Fibroblast of upper back skin (primary cell): ENCODE measurements at places on chromosomes 12 and 14.

DNA sequence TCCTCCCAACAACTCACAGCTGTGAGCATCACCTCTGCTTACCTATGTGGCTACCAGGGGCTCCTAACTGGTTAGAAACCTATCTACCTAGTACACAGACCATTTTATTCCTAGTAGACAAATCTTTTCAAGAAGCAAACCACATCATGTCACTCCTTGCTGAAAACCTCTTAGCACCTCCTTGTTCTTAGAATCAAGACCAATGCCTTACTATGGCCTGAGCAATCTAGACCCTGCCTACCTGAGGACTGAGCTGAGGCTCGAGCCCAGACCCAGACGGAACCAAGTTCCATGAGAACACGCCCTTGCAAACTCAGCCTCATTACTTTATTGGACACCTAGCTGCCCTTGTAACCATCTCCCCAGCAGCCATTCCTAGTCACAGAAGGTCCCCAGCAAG, 32.6 kb downstream of the CMKLR1 start:
- DNase-seq: no peak

GRCh38 chr12:108403952-108404351, 64.8 kb upstream of the CMKLR1 start:
- no peak for DNase-seq

DNA sequence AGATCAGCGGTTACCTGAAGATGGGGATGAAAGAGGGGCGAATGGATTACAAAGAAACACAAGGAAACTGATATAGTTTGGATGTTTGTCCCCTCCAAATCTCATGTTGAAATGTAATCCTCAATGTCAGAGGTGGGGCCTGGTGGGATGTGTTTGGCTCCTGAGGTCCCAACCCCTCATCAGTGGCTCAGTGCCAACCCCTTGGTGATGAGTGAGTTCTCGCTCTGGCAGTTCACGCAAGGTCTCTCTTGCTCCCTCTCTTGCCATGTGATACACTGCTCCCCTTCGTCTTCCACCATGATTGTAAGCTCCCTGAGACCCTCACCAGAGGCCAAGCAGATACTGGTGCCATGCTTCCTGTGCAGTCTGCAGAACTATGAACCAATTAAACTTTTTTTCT, 28.0 kb downstream of the ITGA7 start:
- DNase-seq: no peak

DNA sequence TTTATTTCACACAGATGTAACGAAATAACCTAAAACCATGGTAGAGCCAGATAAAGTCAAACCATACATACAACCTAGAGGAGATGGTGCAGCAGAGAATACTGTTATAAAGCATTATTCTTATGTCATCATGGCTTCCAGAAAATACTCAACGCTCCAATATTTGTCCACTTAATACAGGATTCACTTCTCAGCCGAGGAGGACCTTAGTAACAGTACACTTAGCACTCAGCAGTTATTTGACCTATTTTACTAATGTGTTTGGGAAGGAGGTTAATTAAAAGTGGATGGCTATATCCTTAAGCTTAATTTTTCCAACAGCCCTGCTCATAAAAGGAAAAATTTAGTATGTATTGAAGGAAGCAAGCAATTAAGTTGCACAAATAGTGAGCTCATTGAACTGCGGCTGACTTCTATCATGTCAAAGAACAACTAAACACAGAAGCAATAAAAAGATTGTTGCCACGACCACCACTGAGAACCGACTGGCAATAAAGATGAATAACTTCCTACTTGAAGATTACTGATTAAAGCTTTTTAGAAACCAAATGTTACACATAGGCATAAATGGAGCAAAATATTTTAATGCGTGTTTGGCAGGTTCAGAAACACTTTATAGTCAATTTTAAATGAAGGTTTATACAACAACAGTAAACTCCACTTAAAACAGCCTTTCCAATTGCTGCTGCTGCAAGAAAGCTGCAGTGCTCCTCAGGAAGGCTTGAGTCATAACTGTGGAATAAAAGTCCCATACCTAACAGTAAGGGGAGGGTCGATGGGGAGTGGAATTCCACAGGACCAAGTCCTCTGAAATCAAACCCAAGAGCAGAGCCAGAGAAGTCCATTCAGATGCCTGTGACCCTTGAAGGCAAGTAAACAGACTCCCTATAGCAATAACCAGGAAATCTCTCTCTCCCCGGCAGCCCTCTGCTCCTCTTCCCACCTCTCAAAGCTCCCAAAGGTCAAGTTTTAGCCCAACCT, 218.9 kb upstream of the CDKN3 start:
- DNase-seq: peak; percentile 37

DNA sequence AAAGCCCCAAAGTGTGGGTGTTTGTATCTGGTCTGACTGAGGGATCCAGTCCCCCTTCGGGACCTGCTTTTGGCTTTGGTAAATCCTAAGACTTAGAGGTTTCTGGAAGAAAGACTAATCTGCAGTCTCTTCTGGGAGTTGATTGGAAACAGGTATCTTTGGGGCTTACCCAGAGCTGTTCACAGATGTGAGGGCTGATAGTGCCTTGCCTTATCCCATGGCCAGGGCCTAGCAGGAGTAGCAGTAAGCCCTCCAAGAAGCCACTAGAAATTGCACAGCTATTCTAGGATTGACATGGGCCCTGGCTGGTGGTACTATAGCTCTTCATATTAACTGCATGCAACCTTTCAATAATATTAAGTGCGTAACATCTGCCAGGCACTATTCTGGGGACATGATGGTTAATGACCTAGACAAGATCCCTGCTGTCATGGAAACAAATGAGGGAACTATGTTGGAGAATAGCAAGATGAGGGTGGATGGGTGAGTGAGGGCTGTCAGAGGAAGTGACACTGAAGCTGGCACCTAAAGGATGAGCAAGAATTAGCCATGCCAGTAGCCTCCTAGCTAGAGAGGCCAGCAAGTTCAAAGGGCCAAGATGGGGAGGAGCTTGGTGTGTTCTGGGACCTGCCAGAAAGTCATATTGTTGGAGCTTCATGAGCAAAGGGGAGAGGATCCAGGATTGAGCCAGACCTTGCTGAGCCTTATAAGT, 71.7 kb downstream of the CRADD start:
- DNase-seq: no peak

DNA sequence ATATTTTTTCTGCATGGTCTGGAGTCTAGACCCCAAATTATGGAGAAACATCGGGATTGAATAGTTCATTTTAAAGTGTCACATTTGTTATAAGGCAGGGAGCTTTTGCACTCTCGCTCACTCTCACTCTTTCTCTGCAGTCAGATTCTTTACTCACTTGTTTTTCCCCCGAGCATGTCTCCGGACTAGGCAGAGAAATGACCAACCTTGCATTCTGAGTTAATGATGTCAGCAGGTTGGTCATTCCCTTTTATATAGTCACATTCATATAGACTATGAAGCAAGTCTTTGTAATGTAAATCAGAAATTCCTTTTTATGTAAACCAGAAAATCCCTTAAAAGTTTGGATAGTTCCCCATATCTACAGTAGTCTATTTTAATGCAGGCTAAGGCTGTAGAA, 4.1 kb downstream of the C12orf75 start:
- DNase-seq: peak; percentile 87

DNA sequence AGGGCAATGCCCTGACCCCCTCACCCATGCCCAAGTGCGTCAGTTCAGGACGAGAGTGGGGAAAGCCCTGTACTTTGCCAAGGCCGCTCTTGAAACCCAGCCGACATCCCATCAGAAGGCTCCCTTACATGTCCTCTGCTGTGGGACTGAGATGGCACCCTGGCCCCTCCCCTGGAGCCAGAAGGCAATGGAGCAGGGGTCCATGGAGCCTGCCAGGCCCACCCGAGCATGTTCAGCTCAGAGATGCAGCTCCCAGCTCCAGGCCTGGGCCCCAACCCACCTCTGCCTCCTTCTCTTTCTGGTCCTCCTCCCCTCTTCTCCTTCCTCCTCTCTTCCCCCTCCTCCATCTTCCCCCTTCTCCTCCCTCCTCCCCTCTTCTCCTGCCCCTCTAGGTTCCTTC, 95.5 kb downstream of the PAPOLA start:
- DNase-seq: no peak

DNA sequence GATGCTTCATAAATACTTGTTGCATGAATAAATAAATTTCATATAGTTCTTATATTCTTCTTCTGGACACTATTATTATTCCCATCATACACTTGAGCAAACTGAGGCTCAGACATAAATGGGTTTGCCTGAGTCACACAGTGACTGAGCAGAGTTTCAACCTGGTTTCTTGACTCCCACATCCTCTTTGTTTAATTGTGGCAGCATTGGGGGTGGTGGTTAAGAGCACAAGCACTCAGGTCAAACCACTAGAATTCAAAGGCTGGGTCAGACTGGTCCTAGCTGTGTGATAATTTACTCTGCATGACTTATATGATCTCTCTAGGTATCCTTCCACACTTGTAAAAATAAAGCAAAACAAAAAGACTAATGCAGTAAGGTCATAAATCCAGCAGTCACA, 274.9 kb upstream of the SRRM4 start:
- no peak for DNase-seq

- no peak for DNase-seq
Observed at GRCh38 chr14:53140585-53140984, 12.5 kb downstream of the DDHD1 start.

GRCh38 chr14:88249266-88249665, 73.8 kb downstream of the KCNK10 start:
- no peak for DNase-seq

GRCh38 chr12:99611599-99611998, 36.0 kb upstream of the GARIN6 start:
- peak; percentile 16 for DNase-seq

DNA sequence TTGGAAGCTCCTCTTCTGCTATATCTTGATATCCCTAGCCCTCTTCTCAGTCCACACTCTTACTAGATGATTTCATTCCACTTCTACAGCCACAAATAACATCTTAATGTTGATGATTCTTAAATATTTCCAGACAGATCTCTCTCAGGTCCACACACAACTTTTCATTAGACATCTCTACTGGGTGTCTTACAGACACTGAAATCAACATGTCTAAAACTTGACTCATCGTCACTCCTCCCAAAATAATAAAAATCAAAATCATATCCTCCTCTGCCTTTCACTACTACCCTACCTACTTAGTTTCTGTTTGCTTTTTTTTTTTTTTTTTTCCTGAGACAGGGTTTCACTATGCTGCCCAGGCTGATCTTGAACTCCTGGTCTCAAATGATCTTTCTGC, 11.9 kb downstream of the PRDM4 start:
- DNase-seq: peak; percentile 65

DNA sequence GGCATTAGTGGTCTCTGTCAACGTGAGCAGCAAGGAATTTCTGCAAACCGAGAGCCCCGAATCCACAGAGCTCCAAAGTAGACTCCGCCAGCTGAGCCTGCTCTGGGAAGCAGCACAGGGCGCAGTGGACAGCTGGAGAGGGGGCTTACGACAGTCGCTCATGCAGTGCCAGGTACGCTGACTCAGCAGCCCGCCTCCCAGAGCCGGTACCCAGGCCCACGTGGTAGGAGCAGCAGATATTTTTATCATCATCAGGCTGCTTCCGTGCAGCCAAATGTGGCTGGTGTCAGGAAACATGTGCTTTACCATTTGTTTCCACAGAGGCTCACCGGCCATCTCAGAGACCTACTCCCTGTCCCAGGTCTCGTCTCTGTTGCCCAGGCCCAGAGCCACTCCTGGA, 73.7 kb downstream of the ESR2 start:
- peak; percentile 19 for DNase-seq

GRCh38 chr12:3680919-3681594, 71.9 kb downstream of the CRACR2A start:
- DNase-seq: no peak

GRCh38 chr14:68663385-68664076, 129.3 kb downstream of the ZFP36L1 start:
- DNase-seq: no peak

DNA sequence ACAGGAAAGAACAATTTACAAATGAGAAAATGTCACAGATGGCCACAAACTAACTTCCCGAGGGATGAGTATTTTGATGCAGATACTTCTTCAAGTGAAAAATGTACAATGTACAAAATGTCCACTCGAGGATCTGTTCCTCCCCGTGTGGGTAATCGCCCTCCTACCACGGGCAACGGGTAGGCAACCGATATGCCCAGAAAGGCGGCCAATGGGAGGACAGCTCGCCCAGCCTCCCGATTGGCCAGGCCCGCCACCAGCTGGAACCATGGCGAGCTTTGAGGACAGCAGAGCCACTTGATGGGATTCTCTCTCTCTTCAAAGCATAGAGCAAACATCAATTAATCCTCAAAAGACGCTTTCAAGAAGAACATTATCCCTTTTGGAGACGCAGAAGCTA, 42.3 kb downstream of the DPF3 start:
- no peak for DNase-seq

DNA sequence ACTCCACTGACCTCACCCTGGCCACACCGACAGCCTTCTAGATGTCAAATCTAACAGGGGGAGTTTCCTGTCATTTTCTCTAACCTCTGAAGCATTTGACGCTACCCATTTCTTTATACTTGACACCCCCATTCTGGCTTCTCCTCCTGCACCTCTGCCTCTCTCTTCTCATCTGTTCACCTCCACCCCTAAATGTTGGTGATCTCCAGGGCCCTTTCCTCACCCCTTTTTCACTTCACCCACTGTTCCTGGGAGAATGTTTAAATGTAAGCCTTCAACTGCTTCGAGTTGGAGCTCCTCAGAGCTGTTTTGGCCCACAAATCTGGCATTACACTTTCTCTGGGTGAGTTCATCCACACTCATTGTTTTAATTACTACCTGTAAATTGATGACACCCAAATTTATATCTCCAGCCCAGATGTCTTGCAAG, 452 bp upstream of the RABGGTA start:
- no peak for DNase-seq

- peak; percentile 94 for DNase-seq
Observed at GRCh38 chr12:94266796-94267536, 118.6 kb downstream of the PLXNC1 start.

- peak; percentile 83 for DNase-seq
Observed at GRCh38 chr12:65278576-65279368, at the start of gene MSRB3. TSS of gene MSRB3 (plus strand) at chr12:65278683. CDS start at chr12:65308580, 29,897 bp downstream.

DNA sequence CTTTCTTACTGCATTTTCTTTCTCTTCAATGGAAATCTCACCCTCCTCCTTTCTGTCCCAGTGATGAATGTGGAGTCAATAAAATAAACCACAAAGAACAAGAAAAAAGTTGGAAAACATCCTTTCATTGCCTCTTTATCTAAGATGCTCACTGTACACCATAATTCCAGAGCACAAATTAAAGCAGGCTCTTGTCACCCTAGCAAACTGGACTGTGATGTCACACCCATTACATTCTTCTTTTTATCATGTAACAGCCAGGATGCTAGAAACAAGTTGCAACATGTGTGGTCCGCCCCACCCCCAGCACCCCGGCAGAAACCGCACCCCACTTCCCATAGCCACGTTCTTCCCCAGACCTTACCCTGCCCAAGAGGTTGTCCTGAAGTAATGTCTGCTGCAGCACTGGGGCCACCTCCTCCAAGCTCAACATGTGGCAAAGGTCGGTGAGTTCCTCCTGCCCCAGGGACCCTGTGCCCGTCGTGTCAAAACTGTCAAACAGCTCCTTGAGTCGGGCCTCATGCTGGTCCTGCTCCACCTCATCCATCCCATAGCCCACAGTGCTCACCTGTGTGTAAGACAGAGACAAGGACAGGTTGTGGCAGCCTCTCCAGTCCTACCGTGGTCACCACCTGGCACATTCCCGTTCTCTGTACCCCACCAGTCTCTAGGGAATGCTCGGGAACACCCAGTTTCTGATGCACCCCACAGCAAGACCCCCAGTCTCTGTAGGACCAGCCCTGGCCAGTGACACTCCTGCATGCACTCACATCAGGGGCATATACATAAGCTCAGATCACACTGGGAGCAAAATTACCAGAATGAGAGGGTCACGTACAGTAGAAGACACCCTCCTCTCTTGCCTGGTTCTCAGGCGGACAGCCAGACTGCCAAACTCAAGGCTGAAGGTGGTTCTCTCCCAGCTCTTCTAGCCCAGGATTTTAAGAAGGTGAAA, 9.2 kb downstream of the NIN start:
- DNase-seq: peak; percentile 32

GRCh38 chr14:22553445-22553844, 35.6 kb downstream of the DAD1 start:
- no peak for DNase-seq
